CD8-positive, alpha-beta T cell (primary cell): ENCODE measurements at places on chromosomes 12 and 14.

DNA sequence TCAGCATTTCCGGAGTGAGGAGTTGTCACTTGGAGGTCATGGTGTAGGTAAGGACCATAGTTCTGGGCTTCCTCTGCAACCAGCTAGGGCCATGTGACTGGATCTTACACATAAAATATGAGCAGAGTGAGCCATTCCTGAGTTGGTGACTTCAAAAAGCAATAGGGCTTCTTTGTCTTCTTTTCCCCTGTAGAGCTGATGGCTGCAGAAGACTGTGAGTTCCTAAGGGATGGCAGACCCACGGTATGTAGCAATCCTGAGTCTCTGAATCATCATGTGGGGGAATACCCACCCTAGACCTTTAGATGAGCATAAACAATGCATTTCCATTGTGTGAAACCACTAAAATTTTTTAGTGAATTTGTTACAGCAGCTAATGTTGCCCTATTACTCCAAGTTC lies 151.1 kb upstream of the TBX3 start:
- DNase-seq, result no peak

DNA sequence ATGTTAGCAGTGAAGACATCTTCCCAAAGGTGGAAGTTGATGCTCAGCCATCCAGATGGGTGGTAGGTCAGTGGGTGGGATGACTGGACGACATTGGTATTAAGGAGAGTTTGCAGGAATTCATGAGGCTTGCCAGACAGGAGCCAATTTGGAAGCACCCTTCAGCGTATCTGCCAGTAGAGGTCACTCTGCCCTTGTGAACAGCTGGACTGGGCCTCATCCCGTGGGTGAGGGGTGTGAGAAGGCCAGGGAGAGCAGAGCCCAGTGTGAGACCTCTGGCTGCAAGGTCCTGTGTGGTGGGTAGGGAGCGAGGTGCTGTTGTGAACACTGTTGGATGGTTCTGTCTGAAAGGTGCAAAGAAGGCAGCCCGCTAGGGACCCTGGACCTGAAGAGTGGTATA lies 37.7 kb downstream of the SLC5A8 start:
- DNase-seq, result no peak

GRCh38 chr12:70847871-70848270 lies 72.7 kb downstream of the PTPRR start:
- no peak for DNase-seq

- DNase-seq, result peak; percentile 65
These were observed 257.8 kb upstream of the BTG1 start for GRCh38 chr12:92403210-92404175.

GRCh38 chr14:22666203-22666893 lies 22.2 kb upstream of the OR6J1 start:
- DNase-seq, result no peak

DNA sequence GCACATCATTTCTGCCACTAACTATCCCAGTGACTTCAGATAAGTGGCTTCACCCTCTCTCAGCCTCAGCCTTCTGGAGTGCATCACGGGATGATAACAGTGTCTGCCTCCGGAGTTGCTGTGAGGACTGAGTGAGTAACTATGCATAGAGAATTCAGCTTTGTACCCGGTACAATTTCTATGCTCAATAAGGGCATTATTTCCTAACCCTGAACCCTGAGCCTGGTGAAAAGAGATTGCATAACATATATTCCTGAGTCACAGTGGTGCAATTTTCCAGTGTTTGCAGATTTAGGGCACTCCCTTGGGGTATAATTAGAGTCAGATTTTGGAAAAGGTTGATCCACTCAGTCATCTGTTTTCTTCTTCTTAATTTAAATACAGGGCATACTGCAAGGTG lies 181.1 kb downstream of the PTPN11 start:
- no peak for DNase-seq

- DNase-seq, result no peak
These were observed 80.0 kb upstream of the RGS6 start for GRCh38 chr14:71852181-71852580.

GRCh38 chr14:71243697-71244096 lies 336.4 kb downstream of the PCNX1 start:
- no peak for DNase-seq

- DNase-seq, result no peak
These were observed 32.3 kb downstream of the BCL11B start for GRCh38 chr14:99239661-99240092.

DNA sequence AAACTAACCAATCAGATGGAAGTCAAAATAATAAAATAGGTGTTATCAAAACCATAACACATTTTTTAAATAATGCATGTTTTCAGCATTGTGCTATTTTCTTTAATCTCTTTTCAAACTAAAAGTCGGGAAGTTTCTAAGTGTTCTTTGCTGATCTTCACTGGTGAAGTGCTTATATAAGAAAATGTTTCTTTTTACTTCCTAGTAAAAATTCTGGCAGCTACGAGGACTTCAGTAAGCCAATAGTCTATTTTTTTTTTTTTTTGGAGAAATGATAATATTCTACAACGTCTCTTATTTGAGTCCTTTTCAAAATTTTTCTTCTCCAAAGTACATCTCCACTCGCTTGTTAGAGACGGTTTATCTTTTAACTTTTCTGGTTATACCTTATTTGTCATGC lies 448.0 kb downstream of the SLC6A15 start:
- no peak for DNase-seq
